ENCODE measurements at places on chromosomes 16 and 17.

DNA sequence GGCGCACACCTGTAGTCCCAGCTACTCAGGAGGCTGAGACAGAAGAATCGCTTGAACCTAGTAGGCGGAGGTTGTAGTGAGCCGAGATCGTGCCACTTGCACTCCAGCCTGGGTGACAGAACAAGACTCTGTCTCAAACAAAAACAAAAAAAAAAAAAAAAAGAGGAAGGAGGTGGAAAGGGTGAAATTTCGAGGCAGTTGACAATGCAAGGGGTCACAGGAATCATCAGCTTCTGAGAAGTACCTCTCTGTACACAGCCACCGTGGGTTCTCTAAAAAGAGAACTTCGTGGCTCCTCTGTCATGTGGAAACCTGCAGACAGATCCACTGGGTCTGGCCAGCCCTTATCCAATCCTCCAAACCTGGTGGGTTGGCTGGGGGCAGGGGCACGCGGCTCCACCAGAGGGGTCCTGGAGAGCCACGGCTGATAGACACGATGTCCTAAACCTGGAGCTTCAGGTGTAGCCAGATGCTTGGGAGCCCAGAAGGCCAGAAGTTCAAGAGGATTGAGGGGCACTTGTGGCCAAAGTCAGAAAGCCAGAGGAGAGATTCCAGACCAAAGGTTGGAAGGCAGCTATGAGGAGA, 540 bp upstream of the CD300LF start:
- DNase-seq = no peak

DNA sequence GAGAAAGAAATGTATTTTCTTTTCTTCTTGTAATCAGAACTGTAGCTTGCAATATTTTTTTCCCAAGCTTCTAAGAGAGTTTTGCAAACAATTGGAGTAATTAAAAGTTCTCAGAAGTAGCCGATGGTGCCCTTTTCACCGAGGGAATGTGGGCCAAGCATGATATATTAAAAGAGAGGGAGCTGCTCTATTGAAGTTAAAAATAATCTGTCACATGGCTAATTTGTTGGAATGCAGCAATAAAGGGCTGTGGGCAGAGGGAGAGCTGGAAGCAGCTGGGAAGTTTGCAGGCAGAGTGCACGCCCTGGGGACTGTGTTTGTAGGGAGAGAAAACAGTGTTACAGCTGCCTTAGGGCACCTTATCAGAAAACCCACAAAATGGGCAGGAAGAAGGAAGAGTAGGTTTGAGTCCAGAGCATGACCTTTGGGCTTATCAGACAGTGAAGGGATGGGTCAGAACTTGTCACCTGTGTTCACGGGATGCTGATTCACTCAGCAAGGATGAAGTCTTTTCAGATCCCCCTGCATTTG, 18.5 kb upstream of the TERF2 start:
- DNase-seq = no peak

- DNase-seq = no peak
Measured at GRCh38 chr17:65627108-65627507, 65.7 kb upstream of the AXIN2 start.

- peak; percentile 98 for DNase-seq
Measured at GRCh38 chr17:29140051-29140621, 40.1 kb downstream of the MYO18A start.
